ENCODE measurements at places on chromosomes 1 and 21. TPM values are rescaled to one million over a fixed set of nuclear protein-coding genes. Genes with fewer than 3 reads are reported as not detected.

The MRPS6 gene
- 75.2 TPM for total RNA-seq

The EPHA2 gene
- not detected for total RNA-seq

The COL11A1 gene
- total RNA-seq: not detected

The SLC22A15 gene
- total RNA-seq: 1.2 TPM

DNA sequence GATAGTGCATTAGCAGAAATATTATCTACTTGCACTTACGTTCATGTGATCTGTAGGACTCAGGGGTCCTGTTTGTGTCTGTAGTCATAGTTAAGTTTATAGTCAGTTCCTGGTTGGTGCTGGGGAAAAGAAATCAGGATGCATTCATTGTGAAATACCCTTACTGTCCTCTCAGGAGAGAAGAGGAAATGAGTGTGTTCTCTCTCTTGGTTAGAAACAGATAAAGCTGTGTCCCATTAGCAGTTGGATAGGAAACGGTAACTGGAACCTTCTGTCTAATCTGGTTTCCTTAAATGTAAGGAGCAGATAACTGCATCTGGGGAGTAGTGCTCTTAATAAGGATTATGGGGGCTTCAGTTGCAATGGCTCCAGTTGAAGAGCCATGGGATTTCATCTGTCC, 8.9 kb downstream of the SDCCAG8 start:
- no peak overlapping the region for H3K27ac ChIP-seq
- H3K4me3 ChIP-seq: no peak overlapping the region
- no peak for DNase-seq
- H3K27me3 ChIP-seq: no peaks in the 10 kb centered on the region
- H3K4me1 ChIP-seq: peaks cover 13% of the 10 kb centered on the region

DNA sequence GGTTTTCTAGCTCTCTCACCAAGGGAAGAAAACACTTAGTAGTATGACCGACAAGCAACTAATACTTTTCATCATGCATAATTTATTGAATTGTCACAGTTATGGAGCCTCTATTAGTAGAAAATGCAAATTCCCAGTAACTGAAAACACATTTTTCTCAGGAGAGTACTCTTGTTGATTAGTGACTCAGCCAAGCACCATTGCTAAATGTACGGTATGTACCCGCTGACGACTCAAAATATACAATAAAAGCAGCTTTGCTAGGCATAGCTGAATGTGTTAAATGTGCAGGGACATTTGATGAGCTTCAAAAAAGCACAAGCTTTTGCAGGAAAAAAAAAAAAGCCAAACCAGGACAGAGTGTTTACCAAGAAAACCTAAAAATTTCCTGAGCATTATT, 63.9 kb downstream of the WDR64 start:
- no peak overlapping the region for H3K27ac ChIP-seq
- H3K4me1 ChIP-seq: no peaks in the 10 kb centered on the region
- no peak overlapping the region for H3K4me3 ChIP-seq
- H3K36me3 ChIP-seq: no peaks in the 10 kb centered on the region

DNA sequence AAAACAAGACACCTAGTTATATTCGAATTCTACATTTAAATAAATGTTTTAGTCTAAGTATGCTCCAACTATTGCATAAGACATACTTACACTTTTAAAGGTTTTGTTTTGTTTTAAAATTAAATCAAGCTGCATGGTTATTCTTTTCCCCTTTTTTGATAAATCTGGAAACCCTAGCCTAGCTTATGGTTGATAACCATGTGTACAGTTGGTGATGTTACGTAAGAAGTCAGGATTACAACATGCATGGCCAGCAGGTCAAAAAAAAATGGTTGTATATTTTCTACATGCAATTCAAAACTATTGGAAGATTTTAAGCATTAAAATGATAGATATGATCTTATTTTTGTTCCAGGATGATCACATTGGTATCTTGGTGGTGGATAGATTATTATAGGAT, 1600.6 kb downstream of the PLA2G4A start:
- no peaks in the 10 kb centered on the region for H3K27me3 ChIP-seq
- DNase-seq: no peak
- no peak overlapping the region for H3K4me3 ChIP-seq
- H3K4me1 ChIP-seq: no peaks in the 10 kb centered on the region
- H3K27ac ChIP-seq: no peak overlapping the region

Measured in activated CD4-positive, alpha-beta memory T cell treated with anti-CD3 and anti-CD28 coated beads, Interleukin-2, amount 10 ng/mL, durations not matched to agents 7 days and 5 days (primary cell).